NK-92 treated with Interleukin-12 subunit alpha and Interleukin-12 subunit beta, amount 100 ng/mL, for 24 hours (cell line): ENCODE measurements at places on chromosomes 6 and 20.
A peak's percentile ranks its signal among the peaks of the same experiment; 100 is the strongest.

DNA sequence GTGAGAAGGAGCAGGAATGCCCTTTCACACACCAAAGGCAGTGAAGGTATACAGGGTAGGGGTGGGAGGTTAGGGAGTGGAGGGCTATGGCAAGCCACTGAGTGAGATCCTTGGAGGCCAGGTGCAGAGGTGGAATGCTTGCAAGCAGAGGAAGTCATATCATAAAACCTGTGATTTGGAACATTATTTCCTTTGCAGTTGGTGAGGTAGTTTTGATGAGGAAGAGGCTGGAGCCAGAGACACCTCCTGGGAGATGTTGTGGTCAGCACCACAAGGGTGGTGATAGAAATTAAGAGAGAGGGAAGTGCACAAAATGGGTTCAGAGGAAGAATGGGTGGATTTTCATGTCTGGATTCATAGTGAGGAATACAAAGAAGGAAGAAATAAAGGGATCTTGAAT is 73.0 kb downstream of the PLCB4 start:
- no peak for DNase-seq

- no peak for DNase-seq
Observed at GRCh38 chr6:155854787-155855186, 399.1 kb upstream of the NOX3 start.

- DNase-seq = no peak
Observed at GRCh38 chr6:54266400-54266923, 41.8 kb upstream of the TINAG start.

DNA sequence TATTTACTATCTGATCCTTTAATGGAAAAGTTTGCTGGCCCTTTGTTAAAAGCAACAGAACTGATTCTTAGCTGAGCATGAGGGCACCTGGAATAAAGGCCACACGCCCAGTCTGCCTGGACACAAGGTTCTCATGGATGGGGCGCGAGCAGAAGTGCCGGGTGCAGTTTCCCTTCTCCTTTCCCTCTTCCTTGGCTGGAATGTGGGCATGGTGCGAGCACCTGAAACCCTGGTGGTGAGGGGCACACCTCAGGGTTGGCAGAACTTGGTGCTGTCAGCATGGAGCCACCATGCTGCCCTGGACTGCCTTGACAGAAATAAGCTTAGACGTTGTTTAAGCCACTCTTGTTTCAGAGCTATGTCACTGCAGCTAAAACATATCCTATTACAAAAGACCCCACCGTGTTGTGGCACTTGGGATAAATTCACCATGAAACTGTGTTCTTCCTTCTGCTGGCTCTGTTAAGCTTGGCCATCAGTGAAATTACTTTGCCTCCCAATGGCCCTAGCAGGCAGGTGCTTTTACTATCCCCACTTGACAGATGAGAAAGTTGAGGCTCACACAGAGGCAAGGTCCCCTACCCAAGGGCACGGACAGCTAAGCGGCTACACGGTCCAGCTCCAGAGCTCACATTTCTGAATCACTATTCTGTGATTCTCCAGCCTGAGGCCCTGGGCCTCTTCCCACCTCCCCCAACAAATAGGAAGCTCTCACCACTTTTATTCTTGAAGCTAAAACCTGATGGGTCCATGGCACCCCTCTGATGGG is 115.9 kb downstream of the PREX1 start:
- DNase-seq = no peak

DNA sequence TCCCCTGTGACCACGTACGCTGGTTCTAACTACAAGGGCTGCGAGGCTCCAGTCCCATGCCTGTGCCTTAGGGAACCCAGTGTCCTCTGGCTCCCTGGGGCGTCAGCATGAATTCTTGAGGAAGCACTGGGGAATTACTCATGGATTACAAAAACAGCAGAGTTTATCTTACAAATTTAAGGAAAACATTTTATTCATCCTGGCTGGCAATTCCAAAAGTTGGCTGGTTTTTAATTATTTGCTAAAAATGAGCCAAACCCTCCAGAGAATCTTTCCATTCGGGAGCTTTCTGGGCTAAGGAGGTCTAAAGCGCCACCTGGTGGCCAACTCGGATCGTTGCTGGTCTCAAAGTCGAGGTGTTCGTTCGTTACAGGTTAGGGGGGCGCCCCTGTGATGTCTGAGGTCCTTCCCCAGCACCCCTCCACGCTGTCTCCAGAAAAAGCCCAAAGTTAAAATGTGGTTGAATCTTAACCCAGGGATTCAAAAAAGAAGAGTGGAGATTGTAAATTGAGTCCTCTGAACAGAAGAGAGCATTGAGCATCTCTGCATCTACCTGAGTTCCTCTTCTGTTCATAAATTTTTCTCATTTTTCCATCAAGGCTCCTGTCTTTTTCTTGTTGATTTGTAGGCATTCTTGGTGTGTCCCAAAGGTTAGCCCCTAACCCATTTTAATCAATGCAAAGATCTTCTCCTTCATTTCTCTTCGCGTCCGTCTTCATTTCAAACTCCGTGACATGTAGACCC is 99.4 kb downstream of the BFSP1 start:
- peak; percentile 7 for DNase-seq

- DNase-seq = no peak
Observed at GRCh38 chr6:85792254-85792653, 149.6 kb upstream of the SYNCRIP start.

DNA sequence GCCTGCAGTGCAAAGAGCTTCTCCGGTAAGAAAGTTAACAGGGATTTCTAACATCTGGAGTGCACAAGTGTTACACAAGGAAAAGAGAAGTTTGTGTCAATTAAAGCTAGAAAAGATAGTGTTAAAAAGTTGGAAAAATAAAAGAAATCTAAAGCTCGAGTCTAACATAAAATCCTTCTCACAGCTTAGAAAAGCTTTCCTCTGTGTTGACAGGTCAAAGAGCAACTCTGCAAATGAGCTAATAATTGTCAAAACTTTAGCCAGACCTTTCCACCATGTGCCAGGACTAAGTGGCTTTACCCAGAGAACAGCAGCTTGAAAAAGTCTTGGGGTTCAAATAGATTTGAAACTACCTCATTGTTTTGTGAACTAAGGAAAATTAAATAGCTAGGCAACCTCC is 14.8 kb downstream of the PTPRK start:
- DNase-seq = no peak

- no peak for DNase-seq
Observed at GRCh38 chr20:53660947-53661381, 67.3 kb upstream of the ZNF217 start.

- no peak for DNase-seq
Observed at GRCh38 chr6:26243752-26244151, 121.2 kb upstream of the BTN3A2 start.

GRCh38 chr6:140044626-140045025 is 670.2 kb upstream of the CITED2 start:
- DNase-seq = no peak
